Calu3 (cell line): ENCODE measurements at places on chromosomes 11 and 22. TPM values are rescaled to one million over a fixed set of nuclear protein-coding genes. Genes with fewer than 3 reads are reported as not detected.

The RASL10A gene
- 1.6 and 2.2 TPM in 2 replicates for total RNA-seq

The DUSP8 gene
- total RNA-seq: 12.1 and 14.0 TPM in 2 replicates

The SF3A1 gene
- total RNA-seq: 181 and 197 TPM in 2 replicates

The OR51M1 gene
- not detected in 2 replicates for total RNA-seq

The MPPED2 gene
- not detected in 2 replicates for total RNA-seq

The KCNJ5 gene
- not detected in 2 replicates for total RNA-seq

The AIP gene
- total RNA-seq: 44.0 and 48.4 TPM in 2 replicates

The ISX gene
- total RNA-seq: not detected in 2 replicates

The SCGB1D4 gene
- not detected in 2 replicates for total RNA-seq

The DEUP1 gene
- total RNA-seq: not detected in 2 replicates

The BLID gene
- not detected in 2 replicates for total RNA-seq

The HIRA gene
- 32.0 and 36.4 TPM in 2 replicates for total RNA-seq

DNA sequence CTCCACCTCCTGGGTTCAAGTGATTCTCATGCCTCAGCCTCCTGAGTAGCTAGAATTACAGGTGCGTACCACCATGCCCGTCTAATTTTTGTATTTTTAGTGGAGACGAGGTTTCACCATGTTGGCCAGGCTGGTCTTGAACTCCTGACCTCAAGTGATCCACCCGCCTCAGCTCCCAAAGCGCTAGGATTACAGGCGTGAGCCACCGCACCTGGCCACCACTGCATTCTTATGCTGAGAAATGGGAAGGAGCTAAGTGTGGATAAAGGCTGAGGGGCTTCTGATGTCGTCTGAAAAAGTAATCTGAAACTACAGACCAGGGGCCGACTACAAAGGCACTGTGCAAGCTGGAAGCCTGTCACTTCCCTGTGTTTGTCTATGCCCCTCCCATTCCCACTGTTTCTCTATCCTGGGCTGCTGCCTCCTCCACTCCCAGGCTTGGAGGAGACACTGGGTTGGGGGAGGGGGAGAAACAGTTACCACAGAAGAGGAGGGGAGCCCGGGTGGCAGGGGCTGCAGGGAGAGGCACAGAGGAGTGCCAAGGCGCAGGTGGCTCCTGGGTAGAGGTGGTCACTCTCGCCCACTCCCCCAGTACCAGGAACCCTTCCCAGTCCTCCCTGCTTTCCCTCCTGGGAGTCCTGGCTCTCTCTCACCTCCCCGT is 2.9 kb upstream of the MTA2 start:
- no peak for DNase-seq

- DNase-seq: no peak
Measured at GRCh38 chr11:12502046-12502445, 124.7 kb downstream of the PARVA start.

DNA sequence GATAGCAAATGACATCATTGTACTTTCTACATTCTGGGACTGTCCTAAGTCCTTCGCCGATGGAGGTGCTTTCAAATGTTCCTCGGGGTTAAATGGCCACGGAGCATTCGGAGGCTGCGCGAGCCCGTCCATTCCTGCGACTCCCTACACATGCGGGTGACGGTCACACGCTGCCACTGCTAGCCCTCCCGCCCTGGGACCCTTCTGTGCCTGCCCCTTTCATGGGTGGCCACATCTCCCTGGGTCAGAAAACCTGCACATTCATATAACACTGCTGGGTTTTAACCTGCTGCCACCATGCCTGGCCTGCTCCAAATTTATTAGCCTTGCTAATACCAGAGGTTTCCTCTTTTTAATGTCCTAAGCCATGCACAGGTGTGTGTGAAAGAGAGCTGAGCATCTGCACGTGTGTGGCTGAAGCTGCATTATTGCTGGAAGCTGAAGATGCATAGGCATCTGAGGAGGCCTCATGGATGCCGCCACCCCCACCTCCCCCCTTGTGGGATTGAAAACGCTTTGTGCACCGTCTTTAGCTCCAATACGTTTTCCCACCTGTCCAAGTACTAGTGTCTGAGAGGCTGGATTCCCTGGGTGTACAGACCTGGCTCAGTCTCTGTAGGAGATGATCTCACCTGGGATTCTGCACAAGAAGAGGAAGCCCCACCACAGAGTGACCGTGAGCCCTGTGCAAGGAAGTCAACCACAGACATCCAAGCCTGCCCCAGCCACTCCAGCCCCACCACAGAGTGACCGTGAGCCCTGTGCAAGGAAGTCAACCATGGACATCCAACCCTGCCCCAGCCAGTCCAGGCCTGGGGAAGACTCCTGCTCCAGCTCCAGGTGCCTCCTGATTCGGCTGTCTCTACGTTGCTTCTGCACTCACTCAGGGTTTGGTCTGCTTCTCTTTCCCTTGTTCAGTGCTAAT is 626.4 kb downstream of the BRD1 start:
- DNase-seq: no peak

DNA sequence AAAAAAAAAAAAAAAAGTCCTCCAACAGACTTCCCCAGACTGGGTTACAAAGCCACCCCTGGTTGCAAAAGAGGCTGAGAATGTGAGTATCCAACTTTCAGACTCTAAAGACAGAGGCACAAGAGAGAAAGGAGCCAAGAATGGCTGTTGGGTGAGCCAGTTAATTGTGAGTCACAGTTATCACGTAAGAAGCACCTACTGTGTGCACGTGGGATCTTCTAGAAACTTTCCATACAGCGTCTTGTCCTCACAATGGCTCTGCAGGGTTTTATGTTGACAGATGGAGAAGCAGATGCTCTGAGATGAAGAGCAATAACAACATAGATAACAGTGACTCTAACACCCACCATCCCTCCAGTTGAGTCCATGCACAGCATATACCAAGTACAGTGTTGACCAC is 41.0 kb downstream of the CD82 start:
- no peak for DNase-seq

GRCh38 chr11:70131606-70132190 is 53.6 kb downstream of the ANO1 start:
- DNase-seq: no peak

- DNase-seq: no peak
Measured at GRCh38 chr22:21857481-21857914, 9.9 kb downstream of the MAPK1 start.

DNA sequence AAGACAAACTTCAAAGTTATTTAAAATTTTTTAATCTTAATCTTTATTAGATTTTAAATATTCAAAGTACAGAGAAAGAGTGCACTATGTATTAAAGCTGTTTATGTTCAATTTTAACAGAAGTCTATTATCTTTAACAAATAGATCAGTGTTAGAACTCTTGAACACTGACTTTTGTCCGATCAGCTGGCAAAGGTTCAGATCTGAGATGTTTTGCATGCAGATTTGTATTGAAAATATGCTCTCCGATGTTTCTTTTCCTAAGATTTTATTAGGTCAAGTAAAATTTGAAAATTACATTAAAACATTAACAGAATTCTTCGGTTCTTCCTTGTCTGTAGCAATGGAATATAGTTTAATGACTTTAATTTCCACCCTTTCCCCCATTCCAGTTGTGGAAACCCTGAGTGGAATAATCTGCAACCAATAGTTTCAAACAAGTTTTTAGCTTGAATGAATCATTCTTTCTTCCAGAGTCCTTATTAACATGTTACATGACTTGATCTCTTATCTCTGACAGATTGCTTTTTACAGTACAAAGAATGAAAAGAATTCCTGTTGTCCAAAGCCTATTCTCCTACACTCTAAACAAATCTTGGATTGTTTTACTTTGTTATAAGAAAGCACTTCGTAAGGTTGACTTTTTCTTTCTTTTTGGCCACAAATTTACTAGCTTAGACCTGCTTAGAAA is 11.4 kb upstream of the TCP11L1 start:
- no peak for DNase-seq

DNA sequence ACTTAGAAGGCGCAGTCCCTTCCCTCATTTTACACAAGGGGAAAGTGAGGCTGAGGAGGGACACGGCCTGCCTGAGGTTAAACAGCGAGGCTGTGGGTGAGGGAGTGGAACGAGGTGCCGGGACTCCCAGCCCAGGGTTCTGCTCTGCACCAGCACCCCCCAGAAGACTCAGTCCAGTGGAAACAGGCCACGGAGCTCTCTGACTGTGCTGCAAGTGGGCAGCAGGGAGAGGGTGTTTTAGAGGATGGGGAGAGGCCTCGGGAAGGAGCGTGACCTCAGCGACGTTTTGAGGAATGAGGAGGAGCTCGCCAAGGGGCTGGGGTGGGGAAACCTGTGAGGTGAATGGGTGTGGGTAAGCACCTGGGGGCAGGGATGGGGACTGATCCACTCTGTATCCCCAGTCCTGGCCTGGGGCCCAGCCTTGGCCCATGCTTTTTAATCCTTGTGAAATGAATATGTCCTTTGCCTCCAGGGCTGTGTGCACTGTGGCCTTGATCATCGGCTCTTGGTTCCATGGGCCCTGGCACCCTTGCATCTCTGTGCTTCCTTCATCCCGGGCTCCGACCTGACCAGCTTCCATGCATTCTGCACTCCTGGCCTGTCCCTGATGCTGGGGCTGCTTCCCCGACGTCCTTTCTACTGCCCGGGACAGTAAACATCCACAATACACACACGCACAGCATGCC is 44.2 kb downstream of the SHISAL1 start:
- no peak for DNase-seq

- DNase-seq: no peak
Measured at GRCh38 chr11:58509748-58510147, 1.8 kb upstream of the OR5B21 start.

DNA sequence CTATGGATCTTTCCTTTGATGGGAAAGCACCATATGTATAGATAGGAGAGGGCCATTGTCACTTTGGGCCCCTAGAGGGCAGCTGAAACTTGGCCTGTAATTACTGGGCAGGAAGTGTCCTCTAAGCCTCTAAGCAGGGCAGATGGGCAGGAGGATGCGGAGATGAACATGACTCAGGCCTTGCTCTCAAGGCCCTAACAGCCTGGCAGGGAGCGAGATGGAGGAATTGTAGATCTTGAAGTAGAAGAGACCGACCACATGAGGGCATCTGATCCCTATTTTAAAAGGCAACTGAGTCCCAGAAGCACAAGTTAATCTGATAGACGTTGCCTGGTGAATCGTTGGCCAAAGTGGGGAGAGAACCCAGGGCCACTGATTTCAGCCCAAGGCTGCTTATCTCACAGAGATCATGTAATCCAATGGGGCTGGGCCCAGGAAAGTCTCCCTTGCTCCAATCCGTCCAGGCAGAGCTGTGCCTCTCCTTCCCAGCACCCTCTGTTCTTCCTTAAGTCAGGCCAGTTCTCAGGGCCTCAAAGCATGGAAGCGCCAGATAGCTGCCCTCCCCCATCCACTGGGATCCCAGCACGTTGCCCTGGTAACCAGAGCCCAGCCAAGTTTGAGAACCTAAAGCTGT is 2.5 kb upstream of the SEPTIN3 start:
- DNase-seq: peak; percentile 45

- DNase-seq: no peak
Measured at GRCh38 chr11:113014262-113015097, 53.3 kb downstream of the NCAM1 start.

- DNase-seq: no peak
Measured at GRCh38 chr11:2980168-2980840, 11.8 kb downstream of the NAP1L4 start.

GRCh38 chr22:43948836-43949406 is 6.3 kb upstream of the SAMM50 start:
- DNase-seq: no peak

DNA sequence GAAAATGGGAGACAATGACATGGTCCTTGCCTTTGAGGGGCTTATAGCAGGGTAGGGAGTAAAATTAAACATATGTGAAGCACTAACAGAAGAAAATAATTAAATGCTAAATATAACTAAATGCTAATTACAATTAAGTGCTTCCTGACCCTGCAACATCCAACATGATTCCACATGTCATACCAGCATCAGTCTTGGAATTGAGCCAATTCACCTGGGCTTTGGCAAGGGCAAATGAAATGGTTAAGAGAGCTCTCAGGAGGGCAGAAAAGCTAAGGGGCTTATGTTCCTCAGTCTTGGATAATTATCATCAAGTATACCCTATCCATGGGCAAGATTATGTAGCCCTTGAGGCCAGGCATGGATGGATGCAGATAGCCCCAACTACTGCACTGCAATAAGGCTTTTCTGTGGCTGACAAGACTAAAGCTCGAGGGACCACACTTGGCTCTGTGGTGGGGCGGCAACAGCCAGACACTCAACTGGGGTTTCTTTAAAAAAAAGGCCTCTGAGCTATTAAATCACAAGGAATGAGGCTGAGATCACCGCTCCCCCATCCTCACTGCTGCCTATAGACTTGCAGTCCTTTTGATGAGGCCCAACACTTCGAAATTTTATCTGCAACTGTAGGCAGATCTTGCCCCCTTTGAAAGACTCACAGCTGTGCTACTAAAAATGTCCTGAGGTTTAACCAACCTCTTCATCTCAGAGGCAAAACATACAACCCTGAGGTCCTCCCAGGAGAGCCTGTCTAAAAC is 39.0 kb downstream of the IL18BP start:
- no peak for DNase-seq

DNA sequence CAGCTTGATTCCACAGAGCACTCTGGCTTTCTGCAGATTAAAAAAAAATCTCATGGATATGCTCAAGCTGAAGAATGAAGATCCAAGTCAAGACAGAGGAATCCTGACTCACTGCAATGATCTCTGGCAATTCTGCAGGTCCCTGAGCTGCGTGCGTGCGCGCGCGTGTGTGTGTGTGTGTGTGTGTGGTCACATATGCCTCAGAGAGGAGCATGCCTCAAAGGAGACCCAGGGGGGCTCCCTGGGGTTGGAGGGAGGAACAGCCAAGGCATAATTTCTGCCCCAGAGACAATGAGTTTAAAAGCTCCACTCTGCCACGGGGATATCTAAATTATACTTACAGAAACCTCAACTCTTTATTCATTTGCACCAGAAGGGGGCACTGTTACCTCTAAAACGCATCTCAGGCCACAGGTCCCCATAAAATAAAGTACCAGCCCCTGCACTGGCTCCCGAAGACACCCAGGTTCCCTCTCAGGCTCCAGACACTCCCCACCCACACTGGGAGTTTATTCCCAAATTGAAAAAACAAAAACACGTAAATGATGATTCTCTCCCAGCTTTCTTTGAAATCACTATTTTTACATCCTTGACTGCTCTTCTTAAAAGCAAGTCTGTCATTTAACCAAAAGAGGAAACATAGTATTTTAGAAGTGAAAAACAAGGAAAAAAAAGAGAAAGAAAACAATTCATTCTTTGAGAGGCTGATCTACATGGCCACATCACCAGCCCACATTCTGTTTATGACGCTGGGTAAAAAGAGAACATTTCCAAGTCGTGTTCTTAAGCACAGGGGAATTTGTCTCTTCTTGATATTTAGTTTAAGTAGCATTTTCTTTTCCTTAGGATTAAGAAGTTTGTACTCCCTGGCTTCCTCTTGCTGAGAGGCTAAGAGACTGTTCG is 401.0 kb downstream of the LARGE1 start:
- DNase-seq: peak; percentile 52

DNA sequence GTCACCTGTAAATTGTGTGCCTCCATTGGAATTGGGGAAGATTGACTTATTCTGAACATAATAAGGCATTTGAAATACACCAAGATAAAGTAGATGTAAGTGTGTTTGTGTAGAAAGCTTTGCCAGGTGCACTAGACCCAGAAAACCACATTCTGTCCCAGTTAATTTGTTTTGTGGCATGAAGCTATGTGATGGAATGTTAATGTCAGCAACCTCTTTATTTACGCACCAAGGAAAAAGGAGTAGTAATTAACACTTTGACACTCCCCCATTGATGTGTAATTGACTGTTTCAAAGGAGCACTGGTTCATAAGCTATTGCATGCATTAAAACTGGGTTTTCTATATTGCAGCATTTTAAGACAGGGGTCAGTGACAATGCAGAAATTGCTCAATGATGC is 14.3 kb downstream of the EIF3M start:
- no peak for DNase-seq

GRCh38 chr22:19853058-19853878 is 1.4 kb downstream of the GNB1L start:
- DNase-seq: no peak

- no peak for DNase-seq
Measured at GRCh38 chr11:133636711-133637355, 104.5 kb upstream of the OPCML start.
